ENCODE measurements at places on chromosomes 1 and 21.

- no peak for DNase-seq
These were observed 1364.7 kb downstream of the KCNT2 start for GRCh38 chr1:195243492-195243891.

DNA sequence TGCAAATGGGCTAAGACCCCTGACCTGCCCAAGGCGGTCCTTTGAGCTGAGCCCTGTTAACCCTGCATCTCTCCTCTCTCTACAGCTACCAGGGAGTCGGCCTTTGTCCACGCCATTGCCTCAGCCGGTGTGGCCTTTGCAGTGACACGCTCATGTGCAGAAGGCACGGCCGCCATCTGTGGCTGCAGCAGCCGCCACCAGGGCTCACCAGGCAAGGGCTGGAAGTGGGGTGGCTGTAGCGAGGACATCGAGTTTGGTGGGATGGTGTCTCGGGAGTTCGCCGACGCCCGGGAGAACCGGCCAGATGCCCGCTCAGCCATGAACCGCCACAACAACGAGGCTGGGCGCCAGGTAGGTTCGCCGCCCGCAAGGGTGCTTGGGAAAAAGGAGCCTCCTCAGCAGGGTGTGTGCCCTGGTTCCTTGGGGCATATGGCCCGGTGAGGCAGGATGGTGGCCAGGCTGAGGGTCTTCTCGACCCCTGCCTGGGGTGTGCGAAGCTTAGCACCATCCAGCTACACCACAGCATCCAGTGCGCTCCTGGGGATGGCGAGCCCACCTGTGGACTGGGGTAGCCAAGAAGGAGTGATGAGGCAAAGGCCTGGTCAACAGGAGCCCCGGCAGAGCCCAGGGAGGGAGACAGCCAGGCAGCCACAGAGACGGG is 31.8 kb upstream of the ARF1 start:
- no peak for DNase-seq

GRCh38 chr1:42334240-42335049 is 590 bp downstream of the FOXJ3 start:
- peak; percentile 77 for DNase-seq

DNA sequence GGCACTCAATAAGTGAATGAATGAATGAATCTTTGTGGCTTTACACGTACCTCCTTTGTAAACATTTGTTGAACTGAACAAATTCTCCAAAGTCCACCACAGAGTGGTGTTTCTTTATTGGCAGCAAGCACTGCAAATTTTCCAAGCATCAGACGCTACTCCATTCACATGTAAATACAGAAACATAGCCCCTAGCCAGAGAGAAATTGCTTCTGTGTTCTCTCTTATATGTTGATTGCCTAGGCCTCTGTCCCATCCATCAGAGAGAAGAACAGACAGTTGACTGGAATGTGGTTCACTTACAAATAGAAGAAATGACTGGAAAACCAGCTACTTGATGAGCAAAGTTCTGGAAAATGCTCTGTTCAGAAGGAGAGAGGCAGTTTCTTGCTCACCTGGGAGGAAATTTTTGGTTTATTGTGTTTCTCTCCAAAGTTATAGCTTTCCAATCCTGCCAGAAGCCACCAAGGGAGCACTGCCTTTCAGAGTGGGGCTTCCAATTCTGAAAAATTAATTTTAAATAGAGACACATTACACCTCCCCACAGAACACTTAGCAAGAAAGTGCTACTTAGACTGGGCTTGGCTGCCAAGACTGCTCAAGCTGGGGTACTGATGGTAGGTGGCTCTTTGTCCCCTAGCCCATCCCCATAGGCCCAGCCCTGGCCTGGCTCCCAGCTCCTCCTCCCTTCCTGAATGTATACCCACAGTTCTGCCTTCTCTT is 18.1 kb upstream of the KIRREL1 start:
- no peak for DNase-seq

DNA sequence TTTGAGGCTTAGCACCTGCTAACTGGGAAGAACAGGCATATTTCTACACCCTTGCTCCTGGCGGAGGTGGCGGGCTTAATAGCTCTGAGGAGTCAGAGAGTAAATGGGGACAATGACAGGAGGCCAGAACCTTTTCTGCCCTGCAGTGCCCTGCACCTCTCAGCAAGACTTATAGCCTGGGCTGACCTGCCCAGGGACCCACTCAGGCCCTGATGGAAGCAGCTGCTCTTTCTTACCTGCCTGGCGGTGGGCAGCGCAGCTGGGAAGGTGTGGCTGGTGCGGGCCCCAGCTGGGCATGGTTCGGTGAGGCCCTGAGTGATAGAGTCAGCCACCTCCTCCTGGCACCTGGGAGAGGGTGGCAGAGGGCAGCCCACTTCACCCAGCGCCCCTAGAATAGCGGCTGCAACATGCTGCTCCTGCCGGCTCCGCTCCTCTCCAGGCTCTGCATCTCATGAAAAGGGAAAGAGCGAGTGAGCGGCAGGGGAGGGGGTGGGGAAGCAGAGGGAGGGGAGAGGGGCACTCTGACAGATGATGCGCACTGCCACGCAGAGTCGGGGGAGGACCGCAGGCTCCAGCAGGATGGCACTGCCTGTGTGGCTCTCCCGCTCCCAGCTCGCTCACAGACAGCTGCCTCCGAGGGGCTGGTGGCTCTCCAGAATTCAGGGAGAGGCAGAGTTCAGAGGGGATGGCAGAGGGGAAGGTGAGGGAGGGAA is at the start of gene RGS8:
Gene RGS8, minus strand, starts transcription at position 472 of the 713 bp plus-strand sequence. CDS start 14,938 bp downstream, outside the sequence.
- DNase-seq: no peak

DNA sequence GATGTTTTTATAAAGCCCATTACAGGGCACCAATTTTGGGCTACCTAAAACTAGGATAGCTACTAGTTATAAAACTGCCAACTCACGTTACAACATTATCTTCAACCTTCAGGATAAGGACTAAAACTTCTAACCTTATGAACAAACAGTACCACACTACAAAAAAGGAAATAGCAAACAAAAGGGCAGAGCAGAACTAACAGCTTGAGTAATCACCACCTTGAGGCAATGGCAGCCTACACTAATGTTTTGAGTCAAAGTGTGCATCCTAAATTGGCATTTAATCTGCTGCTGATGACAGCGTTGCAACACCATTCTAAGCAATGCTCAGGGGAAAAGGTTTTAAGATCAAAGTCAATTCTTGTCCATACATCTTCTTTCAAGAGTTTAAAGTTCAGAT is 27.2 kb downstream of the PTP4A2 start:
- DNase-seq: no peak

- DNase-seq: no peak
These were observed 175.6 kb downstream of the SIPA1L2 start for GRCh38 chr1:232454227-232454886.

DNA sequence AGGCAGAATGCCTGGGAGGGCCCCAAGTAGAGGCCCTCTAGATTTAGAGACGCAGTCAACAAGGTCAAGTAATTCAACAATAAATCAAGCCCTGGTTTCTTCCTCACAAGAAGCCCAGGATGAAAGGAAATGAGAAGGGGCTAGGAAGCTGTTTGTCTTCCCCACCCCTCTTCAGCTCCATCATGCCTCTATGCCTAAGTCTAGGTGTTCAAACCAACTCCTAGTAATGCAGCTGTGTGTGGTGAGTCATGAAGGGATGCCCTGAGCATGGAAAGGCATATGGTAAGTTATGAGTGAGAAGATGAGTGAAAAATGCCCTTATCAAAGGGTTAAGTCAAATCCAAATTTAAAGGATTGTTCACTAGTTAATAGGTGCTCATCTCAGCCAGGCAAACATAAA is 339.5 kb downstream of the KCNH1 start:
- no peak for DNase-seq

- peak; percentile 87 for DNase-seq
These were observed 8.2 kb upstream of the S100A10 start for GRCh38 chr1:152001631-152002584.

DNA sequence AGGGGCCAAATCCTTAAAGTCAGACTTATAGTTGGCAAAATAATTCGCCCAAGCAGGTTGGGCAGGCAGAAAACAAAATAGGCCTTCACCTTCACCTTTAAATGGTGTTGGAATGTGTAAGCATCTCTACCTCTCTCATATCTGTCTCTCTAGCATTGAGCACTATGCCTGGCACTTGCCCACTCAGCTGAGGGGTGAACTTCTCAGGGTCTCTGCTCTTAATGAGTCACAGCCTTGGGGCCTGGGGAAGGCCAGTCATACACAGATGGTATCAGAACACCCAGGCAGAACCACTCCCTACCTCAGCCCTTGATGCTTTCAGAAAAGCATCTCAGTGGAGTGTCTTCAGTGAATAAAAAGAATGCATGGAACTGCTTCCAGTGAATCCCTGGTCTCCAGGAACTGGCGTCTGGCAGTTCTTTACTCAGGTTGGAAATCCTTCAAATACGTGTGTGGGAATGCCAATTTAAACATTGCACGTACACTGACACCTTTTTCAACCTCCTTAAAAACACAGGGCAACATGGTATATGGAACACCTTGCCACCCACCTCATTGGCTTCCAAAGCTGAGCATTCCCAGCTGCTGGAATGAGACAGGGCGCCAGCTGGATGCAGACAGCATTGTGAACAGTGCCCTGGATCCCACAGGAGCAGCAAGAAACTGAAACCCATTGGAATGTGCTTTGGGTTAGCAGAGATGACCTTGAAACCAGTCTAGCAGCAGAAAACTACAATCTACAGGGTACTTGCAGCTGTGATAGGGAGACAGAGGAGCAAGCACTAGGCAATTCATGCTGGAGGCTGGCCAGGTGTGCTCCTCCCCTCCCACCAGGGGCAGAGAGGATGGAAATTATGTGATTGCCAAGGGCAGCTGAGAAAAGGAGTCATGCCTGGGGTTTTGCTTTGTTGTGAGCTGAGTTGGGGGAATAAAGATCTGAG is 30.0 kb downstream of the ZNF697 start:
- DNase-seq: no peak

GRCh38 chr1:107076841-107077240 is 20.4 kb downstream of the PRMT6 start:
- DNase-seq: no peak

- DNase-seq: no peak
These were observed 21.8 kb downstream of the FCRL3 start for GRCh38 chr1:157678721-157679120.

GRCh38 chr1:232252546-232253118 is 377.3 kb downstream of the SIPA1L2 start:
- DNase-seq: no peak

DNA sequence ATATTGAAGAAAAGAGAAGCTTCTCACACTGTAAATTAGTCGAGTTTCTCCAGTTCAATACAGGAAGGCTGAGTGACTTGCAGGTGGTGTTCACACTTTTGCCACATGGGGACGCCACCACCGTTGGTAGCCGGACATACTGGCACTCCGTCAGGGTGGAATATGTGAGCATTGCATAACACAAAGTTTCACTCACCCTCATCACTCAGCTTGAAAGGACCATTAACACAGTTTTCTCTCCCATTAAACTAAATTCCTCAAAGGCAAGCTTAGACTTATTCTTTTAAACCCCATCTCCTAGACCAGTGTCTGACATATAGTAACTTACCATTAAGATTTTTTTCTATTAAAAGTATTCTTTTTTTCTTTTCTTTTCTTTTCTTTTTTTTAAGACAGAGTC is 105.3 kb upstream of the SERBP1 start:
- peak; percentile 92 for DNase-seq

- DNase-seq: peak; percentile 77
These were observed 2.6 kb upstream of the CREG1 start for GRCh38 chr1:167555971-167556714.

DNA sequence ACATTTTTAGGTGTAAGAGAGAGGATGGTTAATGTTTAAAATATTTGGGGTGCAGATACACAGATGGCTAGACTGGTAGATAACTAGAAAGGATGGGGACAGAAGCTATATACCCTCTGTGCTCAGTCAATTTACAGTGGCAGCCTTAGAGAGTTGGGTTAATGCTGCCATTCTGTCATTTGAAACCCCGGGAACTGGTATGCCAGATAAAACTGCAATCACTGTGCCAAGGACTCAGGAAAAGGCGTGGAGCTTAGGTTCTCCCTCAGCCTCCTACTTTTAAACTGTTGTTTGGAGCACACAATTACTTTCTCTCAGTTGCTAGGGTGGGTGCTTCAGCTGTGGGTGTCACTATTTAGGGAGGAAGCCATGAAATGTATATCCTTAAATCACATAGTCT is 90.0 kb upstream of the HNRNPU start:
- no peak for DNase-seq

DNA sequence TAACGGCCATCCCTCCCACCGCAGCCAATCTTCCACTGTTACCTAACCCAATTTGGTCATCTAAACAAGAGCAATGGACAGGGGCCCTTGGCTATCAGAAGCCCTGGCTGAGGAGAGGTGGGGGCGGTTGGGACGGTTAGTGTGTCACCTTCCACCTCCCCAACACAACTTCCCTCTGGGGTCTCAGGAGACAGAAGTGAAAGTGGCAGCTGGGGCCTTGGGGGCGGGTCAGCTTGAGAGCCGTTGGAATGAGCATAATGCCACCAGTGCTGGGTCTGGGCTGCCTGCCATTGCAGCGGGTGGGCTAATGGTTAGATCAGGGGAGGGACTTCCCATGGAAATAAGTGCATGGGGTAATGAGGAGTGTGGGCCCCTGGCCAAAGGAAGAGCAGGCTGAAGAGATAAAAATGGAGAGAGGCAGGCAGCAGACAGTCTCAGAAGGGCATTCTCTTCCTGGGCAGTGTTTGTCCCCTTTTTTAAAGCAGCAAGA is 7.9 kb downstream of the MEF2D start:
- no peak for DNase-seq

GRCh38 chr1:214349781-214350180 is 68.8 kb downstream of the SMYD2 start:
- no peak for DNase-seq

DNA sequence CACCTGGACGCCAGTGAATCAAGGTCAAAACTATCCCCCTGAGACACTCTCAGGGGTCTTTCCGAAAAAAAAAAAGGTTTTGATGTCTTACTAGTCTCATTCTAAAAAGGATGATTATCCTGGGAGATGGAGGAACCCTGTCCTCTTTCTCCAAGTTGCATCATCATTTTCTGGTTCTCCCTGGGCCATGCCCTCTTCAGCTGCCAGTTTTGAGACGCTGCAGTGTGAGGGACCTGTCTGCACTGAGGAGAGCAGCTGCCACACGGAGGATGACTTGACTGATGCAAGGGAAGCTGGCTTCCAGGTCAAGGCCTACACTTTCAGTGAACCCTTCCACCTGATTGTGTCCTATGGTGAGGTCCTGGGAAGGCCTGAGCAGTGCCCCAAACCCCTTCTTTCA is 3.5 kb downstream of the FCRLA start:
- no peak for DNase-seq

DNA sequence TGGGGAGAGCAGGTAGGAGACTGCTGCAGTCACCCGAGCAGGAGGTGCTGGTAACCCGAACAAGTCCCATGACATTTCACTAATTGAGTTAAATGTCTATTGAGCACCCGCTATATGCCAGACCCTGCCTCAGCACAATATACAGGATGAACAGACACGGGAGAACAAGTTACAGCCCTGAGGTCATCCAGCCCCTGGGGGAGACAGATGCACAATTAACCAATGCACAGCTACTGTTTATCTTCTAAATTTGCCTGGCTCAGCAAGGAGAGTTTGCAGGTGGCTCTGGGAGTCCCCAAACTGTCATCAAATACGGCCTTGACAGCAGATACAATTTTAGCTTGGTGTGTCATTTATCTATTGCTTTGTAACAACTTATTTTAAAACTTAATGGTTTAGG is 18.1 kb downstream of the CITED4 start:
- DNase-seq: no peak

GRCh38 chr1:234302354-234302962 is 70.8 kb upstream of the COA6 start:
- no peak for DNase-seq

GRCh38 chr1:16155537-16156410 is at the start of gene EPHA2:
Gene EPHA2, minus strand, starts transcription at chr1:16156069. Its CDS starts 137 bp downstream, at chr1:16155932.
- peak; percentile 90 for DNase-seq

- DNase-seq: no peak
These were observed 18.4 kb upstream of the REG4 start for GRCh38 chr1:119829625-119830024.

GRCh38 chr21:45326169-45326851 is 38.6 kb upstream of the POFUT2 start:
- no peak for DNase-seq

Data from endothelial cell of umbilical vein (primary cell).